ENCODE measurements at places on chromosomes 1 and 21.

DNA sequence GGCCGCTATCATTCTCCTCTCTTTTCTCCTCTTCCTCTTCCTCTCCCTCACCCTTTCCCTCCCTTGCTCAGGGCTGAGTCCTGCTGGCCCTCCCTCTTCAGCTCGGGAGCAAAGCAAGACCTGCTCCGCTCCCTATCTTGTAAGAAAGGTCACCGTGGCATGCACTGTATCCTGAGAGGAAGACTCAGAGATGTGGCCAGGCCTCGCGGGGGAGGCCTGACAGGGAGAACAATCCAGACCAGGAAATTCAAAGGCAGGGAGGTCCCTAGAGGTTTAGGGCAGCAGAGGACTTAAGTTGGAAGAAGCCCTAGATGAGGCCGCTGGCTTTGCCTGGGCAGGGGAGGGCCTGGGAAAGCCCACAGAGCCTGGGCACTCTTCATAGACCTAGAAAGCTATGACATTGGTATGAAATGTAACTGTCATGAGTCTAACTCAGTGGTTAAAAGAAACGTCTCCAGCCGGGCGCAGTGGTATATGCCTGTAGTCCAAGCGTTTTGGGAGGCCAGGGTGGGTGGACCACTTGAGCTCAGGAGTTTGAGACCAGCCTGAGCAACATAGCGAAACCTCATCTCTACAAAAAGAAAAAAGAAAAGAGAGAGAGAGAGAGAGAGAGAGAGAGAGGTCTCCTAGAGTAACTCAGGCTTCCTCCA lies 14.6 kb upstream of the PTAFR start:
- no peak for DNase-seq

GRCh38 chr1:78726686-78727085 lies 77.1 kb downstream of the IFI44 start:
- no peak for DNase-seq

- peak; percentile 39 for DNase-seq
Measured at GRCh38 chr1:8396786-8397406, 79.0 kb downstream of the SLC45A1 start.

DNA sequence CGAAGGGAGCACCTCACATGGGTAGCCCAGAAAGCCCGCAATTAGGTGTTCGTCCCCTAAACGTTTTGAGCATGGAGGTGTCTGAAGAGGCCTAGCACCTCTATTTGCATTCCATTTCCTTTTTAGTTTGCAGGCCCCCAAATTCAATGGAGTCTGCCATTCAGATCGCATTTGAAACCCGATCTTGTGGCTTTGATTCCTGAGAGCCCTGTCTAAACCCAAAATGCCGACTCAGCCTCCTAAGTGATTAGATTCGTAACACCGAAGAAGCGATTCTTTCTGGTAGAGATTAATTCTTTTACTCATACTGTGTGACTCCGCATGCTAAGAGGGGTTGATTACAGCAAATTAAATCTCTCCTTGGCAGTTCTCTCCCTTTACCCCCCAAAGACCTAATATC lies 415.2 kb upstream of the KAZN start:
- no peak for DNase-seq

- DNase-seq: no peak
Measured at GRCh38 chr1:200316148-200316803, 93.6 kb downstream of the ZNF281 start.

GRCh38 chr1:97875996-97876395 lies 44.8 kb downstream of the DPYD start:
- DNase-seq: no peak

DNA sequence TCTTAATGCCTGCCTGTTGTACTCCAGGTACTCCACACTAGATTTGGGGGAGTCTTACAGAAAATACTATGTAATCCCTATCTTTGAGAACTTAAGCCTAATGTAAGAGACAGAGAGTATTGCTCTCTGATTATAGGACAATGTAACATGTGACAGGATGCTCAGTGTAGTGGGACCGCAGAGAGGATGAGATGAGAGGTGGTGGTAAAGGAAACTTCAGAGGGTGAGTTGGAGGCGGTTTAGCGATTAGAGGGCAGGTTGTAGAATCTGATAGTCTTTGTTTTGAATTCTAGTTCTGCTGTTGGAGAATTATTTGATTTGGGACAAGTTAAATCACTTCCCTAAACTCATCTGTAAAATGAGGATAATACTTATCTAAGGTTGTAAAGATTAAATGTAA lies 5.4 kb downstream of the SOAT1 start:
- no peak for DNase-seq

GRCh38 chr1:165598676-165599059 lies 32.4 kb upstream of the MGST3 start:
- DNase-seq: no peak

DNA sequence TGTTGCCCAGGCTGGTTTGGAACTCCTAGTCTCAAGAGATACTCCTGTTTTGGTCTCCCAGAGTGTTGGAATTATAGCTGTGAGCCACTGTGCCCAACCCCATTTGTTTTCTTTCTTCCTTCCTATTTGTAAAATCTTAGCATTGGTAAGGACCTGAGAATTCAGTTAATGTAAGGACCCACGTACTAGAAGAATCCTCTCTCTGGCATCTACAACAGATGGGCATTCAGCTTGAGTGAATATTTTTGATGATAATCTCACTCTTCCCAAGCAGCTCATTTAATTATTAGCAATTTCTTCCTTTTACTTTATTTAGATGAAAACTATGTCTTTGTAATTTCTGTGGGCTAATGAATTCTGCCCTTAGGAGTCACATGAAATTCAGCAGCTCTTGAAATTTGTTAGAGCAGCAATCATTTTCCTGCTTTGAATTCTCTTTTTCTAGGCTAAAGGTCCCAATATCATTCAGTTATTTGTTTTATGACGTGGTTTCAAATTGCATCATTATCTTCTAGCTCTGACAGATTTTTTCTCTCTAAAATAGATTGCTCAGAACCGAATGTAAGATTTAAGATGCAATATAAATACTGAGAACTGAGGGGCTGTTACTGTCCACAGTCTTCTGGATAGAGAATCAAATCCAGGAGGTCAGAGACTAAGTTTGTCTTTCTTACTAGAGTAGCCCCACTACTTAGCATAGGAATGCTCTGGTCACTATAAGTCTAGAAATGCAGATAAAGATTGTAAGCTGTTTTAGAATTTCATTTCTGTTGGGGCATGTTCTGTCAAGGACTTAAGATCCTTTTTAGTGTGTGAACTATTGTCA lies 59.4 kb downstream of the EPB41 start:
- no peak for DNase-seq

DNA sequence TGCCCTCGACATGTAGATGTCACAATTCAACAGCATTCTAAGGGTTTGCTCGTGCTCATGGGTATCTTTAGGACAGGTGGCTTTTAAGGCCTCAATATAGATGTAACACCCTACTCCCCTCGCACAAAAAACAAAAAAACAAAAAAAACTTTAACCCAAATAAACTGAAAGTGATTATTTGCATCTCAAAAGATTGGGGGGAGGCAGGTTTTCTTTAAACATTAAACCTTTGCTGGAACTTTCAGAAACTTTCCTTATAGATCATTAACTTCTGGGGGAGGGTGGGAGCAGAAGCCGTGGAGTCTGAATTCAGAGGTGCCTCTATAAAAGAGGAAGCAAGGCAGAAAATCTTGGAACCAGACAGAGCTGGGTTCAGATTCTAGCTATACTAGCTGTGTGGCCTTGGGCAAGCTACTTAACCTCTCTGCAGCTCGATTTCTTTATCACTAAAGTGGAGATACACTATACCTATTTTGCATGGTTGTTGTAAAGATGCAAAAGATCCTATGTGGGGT lies 3.2 kb upstream of the KIAA1614 start:
- DNase-seq: no peak

DNA sequence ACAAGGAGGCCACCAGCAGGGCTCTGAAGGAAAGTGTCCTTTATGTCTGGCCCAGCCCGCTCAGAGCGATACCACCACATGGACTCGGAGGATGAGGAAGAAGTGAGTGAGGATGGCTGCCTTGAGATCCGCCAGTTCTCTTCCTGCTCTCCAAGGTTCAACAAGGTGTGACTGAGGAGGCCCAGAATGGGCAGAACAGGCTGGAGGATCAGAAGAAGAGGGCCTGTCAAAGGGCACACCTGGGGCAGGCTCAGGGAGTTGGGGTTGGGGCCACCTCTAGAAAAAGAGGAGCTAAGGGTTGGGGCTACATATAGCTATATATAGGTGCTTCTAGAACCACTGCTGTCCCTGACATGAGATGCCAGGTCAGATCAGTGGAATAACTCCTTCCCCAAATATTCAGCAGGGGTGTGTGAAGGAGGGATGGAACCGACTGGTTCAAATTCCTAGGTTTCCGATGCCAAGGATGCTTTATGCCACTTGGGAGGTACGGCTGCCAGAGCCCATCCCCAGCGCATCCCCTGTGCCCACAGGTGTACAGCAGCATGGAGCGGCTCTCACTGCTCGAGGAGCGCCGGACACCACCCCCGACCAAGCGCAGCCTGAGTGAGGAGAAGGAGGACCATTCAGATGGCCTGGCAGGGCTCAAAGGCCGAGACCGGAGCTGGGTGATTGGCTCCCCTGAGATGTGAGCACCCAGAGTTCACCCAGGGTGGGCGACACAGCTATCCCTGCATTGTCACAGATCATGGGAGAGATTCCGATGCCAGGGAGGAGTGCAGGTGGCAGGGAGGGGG lies 102.2 kb downstream of the PIK3R3 start:
- DNase-seq: no peak

GRCh38 chr1:91804546-91805023 lies 81.4 kb downstream of the TGFBR3 start:
- no peak for DNase-seq

- no peak for DNase-seq
Measured at GRCh38 chr1:185427264-185427663, 110.2 kb upstream of the IVNS1ABP start.

DNA sequence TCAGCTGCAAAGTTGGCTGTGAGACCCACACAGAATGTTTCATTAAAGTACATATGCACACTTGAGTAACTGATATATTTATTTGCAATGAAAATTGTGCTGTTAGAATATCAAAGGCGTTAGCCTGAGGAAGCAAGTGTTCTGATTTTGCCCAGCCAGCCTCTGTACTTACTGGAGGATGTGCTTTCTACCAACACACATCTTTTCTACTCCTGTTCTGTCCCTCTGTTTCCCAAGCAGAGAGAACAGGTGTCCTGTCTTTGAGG lies 31.4 kb downstream of the ELAVL4 start:
- DNase-seq: no peak

GRCh38 chr1:223010582-223011504 lies 132.2 kb downstream of the TLR5 start:
- no peak for DNase-seq

GRCh38 chr1:1239614-1240347 lies 6.7 kb downstream of the C1QTNF12 start:
- DNase-seq: no peak

GRCh38 chr1:224828691-224829090 lies 100.8 kb upstream of the DNAH14 start:
- no peak for DNase-seq
